ENCODE measurements at places on chromosomes 12 and 14.

GRCh38 chr12:47070310-47070709 lies 9.1 kb upstream of the PCED1B start:
- no peak for DNase-seq

DNA sequence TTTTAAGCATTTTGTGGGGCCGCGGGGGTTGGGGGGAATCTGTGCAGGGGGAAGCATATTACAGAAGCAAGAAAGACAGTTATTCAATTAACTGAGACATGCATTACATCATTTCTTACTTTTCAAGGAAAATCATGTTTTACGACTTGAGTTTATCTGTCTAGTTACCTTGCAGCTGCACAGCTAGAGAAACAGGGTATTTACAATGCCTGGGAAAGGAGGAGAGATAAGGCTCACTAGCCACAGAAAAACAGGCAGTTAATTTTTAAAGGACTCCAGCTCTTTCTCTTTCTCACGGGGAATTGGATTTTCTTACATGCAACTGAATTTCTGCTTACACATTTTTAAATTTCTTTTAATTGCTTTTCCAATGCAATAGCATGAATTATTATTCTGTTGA lies 22.2 kb downstream of the FCF1 start:
- DNase-seq, result no peak

DNA sequence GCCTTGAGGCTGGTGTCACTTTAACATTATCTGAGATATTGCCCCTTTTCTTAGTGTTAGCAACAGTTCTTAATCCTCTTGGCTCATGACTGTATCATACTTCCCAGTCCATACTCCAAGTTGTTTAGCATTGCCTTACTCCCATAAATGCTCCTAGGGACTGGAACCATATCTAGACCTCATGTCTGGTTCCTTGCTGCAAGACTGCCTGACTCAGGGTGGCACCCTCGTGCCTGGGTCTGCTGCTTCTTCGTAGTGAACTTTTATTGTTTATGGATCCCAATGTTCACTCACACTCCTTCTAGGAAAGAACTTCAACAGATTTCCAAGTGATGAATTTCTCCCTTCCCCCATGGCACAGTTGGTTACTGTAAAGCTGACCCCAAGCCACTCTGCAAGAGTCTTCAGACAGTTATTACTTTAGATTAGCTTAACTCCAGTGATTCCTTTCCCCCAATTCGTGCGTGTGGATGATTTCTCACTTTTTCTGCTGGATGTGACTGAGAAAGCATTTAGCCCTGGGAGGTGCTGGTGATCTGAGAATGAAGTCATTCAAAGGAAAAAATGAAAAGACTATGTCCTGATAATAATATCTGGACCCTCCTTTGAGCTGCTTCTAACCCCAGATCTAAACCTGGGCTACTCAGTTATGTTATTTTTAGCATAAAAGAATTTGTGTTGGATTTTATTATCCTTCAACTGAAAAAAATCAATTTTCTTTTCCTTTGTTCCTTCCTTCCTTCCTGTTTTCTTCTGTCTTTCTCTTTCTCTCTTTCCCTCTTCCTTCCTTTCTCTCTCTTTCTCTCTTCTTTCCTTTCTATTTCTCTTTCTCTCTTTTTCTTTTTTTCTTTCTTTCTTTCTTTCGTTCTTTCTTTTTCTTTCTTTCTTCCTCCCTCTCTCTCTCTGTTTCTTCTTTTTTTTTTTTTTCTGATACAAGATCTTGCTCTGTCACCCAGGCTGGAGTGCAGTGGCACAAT lies 47.5 kb upstream of the PPP1R12A start:
- no peak for DNase-seq

DNA sequence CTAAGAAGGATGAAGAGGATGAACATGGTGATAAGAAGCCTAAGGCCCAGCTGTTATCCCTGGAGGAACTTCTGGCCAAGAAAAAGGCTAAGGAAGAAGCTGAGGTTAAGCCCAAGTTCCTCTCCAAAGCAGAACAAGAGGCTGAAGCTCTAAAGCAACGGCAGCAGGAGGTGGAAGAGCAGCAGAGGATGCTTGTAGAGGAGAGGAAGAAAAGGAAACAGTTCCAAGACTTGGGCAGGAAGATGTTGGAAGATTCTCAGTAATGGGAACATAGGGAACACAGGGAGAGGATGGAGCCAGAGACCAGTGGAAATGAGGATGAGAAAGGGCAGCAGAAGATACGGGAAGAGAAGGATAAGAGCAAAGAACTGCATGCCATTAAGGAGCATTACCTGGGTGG lies 27.5 kb upstream of the KRT77 start:
- no peak for DNase-seq

DNA sequence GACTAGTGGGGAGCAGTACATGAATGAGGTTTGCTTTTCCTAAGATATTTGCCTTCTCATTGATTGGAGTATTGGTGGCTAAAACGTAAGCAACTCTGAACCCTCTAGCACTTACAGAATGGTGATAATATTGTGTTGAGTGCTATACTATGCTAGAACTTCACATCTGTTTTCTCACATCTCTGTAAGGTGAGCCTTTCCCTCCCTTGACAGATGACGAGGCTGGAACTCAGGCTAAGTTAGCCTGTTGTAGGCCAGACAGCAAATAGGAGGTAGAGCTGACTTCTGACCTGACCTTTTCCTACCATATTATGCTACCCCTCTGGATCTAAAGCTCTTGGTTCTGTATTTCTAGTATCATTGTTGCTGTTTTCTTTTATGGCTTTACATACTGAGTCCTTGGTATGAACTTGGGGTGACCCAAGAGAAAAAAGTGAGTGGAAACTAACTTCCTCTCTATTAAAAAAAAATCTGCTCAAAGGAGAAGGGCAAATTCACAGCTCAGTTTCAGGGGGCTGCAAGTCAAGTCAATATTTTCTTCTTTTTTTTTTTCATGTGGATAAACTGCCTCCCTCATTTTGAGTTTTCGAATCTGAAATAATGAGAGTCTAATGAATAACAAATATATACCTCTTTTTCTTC lies 85.9 kb downstream of the CRADD start:
- no peak for DNase-seq

DNA sequence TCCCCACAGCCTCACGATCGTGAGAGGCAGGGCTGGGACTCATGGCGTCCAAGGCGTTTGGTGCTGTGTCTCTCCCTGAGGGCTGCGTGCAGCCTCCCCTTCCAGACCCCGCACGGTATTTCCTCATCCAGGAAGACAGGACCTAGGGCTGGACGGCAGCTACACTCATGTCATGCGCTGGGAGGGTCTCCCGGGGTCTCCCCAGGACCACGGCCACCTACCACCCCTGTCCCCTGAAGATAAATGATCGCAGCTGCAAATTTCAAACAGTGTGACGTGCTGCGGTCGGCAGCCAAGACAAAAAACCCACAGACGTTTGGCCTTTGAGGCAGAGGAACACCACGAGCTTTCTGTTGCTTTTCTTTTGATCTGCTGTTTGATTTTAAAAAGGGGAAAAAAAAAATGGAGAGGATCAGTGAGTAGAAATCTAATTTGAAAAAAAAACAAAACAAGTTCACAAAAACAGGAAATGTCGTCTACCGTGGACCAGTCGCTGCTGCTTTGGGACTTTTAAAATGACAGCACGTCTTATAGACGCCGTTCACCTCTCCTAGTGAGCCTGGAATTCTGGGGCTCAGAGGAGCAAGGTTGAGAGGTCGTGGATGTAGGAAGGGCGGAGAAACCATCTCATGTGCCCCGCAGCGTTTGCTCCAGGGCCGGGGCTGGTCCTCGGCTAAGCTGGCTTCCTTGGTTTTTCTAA lies 237.6 kb downstream of the SLC41A2 start:
- DNase-seq, result no peak

- no peak for DNase-seq
These were observed 52.0 kb downstream of the SLC38A4 start for GRCh38 chr12:46773586-46774321.

DNA sequence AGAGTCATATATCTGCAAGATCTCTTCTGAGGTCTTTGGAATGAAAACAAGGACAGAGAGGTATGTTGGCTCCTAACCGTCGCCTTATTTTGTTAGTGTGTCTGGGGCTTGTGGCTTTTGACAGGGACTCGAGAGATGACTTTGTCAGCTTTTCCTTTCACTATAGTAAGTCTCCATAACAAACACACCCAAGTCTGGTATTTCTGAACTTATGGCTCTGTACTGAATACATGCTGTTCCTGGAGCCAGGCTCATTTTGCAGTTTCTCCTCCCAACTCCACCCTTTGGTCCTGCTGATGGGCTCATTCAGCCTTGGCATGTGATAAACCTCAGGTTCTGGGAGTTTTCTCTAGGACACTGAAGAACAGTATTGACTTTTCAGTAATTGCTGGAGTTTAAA lies 27.7 kb upstream of the TMED10 start:
- no peak for DNase-seq

- no peak for DNase-seq
These were observed 48.0 kb upstream of the C14orf180 start for GRCh38 chr14:104531421-104532190.

DNA sequence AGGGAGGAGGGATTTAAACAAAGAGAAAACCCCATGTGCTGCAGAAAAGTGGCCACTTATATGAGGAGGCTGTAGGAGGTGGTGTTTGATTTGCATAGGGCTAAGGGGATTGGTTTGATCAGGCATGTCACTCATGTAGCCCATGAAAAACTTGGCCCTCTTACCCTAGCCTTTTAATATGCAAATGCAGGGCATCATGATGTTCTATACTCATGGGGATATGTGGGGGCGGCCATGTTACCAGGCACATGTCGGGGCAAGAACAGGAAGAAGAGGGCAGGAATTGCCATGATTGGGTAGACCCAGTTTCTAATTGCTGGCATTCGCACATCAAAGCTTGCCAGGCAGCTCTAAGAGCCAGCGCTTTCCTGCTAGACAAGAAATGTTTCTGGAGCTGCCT lies 28.8 kb downstream of the KLRK1 start:
- no peak for DNase-seq

DNA sequence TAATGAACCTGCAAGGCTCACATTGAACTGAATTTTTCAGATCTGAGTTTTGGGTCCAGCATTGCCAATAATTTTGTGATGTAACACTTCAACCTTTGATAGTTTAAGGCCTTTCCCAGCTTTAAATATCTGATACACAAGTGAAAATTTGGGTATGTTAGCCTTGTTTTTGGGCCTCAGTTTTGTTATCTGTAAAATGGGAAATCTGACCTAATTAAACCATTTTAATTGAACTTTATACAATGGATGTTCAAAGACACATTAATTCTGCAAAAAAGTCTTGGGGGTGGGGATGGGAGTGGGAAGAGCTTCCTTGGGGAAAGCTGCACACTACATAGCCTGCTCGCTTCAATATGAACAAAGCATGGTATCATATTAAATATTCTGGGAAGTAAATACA lies 5.2 kb upstream of the SPATS2 start:
- no peak for DNase-seq

GRCh38 chr12:28083840-28084678 lies 106.2 kb upstream of the CCDC91 start:
- DNase-seq, result no peak

DNA sequence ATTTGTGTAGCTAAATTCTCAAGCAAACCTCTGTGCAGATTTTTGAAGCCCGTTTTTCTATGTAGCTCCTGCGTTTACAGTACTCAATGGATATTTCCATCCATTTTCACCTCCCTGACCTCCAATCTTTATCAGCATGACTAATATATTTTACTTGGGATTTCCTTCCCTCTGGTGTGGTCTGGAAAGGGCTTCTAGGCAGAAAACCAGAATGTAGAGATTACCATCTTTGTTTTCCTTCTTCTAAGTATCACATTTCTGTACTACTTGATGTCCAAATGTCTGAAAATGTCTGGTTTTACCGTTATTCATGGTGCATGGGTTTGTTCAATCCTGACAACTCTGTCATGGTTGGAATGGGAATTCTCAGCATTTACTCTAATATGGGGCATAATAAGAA lies 907.6 kb upstream of the FLRT2 start:
- no peak for DNase-seq

GRCh38 chr12:119176267-119177055 lies 2.3 kb upstream of the HSPB8 start:
- no peak for DNase-seq

DNA sequence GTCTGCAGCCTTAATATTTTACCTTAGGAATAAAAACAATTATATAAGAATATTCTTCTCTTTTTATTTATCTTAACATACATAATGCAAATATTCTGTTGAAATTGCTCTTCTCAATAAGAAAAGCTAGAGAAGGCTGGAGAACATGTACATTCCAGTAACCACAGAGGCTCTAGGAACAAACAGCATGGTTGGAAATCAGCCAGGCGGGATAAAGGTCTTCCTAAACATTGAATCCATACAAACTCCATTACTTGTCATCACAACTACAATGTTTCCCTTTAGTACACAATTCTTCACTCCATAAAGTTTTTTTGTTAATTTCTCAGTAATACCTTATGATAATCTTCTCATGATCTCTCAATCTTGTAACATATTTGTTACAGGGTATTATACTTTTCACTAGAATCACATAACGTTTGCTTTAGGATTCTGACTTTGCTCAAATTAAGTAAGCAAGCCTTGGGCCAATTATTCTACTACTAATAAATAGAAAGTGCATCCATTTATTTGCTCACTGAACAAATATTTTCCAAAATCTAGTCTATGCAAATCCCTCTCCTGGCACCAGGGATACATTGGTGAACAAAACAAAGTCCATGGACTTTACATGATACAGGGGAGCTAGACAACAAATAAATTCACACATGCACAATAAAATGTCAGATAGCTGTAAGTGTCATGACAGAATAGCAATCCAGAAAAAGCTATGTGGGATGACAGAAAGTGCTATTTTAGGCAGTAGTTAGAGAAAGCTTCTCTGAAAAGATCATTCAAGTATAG lies 237.5 kb upstream of the TMTC1 start:
- DNase-seq, result no peak

All from stimulated activated CD4-positive, alpha-beta T cell treated with anti-CD3 and anti-CD28 coated beads, Interleukin-1b, Interleukin-23, amount 100 ng/mL, for 4 hours (primary cell).